Calu3 (cell line): ENCODE measurements at places on chromosomes 3 and 15. TPM values are rescaled to one million over a fixed set of nuclear protein-coding genes. Genes with fewer than 3 reads are reported as not detected.

The COX5A gene
- total RNA-seq, result 272 and 280 TPM in 2 replicates

DNA sequence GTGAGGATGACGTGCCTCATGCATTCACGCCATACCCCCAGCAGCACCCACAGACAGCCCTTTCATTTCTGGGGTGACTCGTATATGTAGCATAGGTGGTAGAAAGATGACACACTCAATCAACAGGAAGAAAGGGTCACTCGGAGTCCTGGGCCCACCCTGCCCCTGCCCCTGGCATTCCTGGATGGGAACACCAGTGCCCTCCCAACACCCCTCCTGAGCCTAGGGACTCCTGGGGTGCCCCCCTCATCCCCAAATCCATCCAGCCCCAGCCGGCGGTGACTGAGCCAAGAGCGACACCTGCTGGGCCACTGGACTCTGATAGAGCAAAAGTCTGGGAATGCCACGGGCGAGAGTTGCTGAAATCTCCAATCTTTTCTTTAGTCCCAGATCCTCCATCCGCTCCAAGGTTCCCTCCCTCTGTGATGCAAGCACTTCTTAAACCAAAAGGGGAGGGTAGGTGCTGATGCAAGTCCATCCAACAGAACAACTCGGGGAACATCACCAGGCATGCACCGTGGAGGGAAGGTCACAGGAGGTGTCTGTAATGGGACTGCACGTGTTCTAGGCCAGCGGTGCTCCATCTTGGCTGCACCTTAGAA, 31.1 kb downstream of the ACAN start:
- peaks cover 51% of the 10 kb centered on the region for H3K27me3 ChIP-seq
- H3K4me1 ChIP-seq, result no peaks in the 10 kb centered on the region
- H3K4me3 ChIP-seq, result no peak overlapping the region
- no peaks in the 10 kb centered on the region for H3K36me3 ChIP-seq
- peak; percentile 55 for DNase-seq

The LRTM1 gene
- not detected in 2 replicates for total RNA-seq

DNA sequence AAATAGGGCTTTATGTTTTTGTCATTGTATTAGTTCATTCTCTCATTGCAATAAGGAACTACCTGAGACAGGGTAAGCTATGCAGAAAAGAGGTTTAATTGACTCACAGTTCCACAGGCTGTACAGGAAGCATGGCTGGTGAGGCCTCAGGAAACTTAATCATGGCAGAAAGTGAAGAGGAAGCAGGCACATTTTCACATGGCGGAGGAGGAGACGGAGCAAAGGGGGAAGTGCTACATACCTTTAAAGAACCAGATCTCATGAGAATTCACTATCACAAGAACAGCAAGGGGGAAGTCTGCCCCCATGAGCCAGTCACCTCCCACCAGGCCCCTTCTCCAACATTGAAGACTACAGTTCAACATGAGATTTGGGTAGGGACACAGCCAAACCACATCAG, 25.6 kb downstream of the CEP63 start:
- no peak for DNase-seq
- no peak overlapping the region for H3K27ac ChIP-seq
- H3K4me3 ChIP-seq, result no peak overlapping the region
- no peaks in the 10 kb centered on the region for H3K36me3 ChIP-seq

The OXNAD1 gene
- total RNA-seq, result 16.3 and 16.8 TPM in 2 replicates

DNA sequence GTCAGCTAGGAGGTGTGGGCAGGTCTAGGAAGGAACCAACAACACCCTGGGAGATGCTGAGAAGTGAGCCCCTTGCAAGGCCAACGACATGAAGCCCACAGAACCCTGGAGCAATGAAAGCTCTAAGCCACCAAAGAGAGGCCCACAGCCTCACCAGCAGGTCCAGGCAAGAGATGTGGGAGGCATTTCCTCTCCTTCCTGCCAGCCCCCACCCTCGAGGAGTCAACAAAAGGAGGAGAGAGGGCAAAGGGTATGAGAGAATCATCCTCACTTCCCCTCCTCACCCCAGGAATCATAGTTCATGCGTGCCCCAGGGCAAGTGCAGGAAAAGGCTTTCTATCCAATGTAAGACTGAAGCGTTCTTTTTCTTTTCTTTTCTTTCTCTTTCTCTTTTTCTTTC, 195.8 kb downstream of the SHQ1 start:
- no peaks in the 10 kb centered on the region for H3K36me3 ChIP-seq
- H3K4me3 ChIP-seq, result no peak overlapping the region
- H3K27ac ChIP-seq, result no peak overlapping the region
- H3K4me1 ChIP-seq, result no peaks in the 10 kb centered on the region

The NEIL1 gene
- total RNA-seq, result 11.8 and 13.2 TPM in 2 replicates

GRCh38 chr15:44596511-44597010, 59.6 kb downstream of the EIF3J start:
- no peak overlapping the region for H3K4me3 ChIP-seq
- no peaks in the 10 kb centered on the region for H3K27me3 ChIP-seq
- H3K36me3 ChIP-seq, result peaks cover 5% of the 10 kb centered on the region
- no peak overlapping the region for H3K27ac ChIP-seq
- DNase-seq, result no peak

The TMEM45A gene
- total RNA-seq, result 0.73 and 0.95 TPM in 2 replicates

- no peak for DNase-seq
- no peaks in the 10 kb centered on the region for H3K36me3 ChIP-seq
- no peak overlapping the region for H3K27ac ChIP-seq
- H3K27me3 ChIP-seq, result no peaks in the 10 kb centered on the region
- H3K4me1 ChIP-seq, result peaks cover 27% of the 10 kb centered on the region
These were observed 24.7 kb downstream of the MAGI1 start for GRCh38 chr3:66014056-66014455.

DNA sequence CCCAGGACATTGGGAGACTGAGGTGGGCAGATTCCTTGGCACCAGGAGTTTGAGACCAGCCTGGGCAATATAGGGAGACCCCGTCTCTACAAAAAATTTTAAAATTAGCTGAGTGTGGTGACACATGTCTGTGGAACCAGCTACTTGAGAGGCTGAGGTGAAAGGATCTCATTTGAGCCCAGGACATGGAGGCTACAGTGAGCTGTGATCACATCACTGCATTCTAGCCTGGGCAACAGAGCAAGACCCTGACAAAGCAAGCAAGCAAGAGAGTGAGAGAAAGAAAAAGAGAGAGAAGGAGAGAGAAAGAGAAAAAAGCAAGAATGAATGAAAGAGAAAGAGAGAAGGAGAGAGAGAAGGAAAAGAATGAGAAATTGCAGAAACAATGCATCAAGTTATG, 52.1 kb upstream of the CSPG5 start:
- H3K27ac ChIP-seq, result no peak overlapping the region
- no peak overlapping the region for H3K4me3 ChIP-seq
- peaks cover 50% of the 10 kb centered on the region for H3K36me3 ChIP-seq
- no peak for DNase-seq
- no peaks in the 10 kb centered on the region for H3K4me1 ChIP-seq

The CFAP91 gene
- total RNA-seq, result 1.5 and 2.2 TPM in 2 replicates

The TYRO3 gene
- total RNA-seq, result 5.5 and 8.1 TPM in 2 replicates

The CHCHD6 gene
- 38.9 and 45.9 TPM in 2 replicates for total RNA-seq

DNA sequence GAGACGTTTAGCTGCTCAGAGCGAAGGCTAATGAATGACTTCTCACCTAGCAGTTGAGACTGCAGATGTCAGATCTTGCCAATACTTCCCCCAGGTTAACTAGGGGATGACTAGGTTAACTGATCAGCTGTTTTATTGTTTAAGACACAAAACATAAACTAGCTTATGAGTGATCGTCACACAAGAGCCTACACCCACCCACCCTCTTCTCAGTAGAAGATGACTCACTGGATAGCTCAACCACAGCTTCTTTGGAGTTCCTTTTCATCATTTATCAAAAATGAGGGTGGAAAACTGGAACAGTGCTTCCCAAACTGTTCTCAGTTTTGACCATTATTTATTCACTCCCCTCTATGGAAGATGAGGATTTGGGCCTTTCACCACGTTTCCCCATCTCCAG, 25.2 kb downstream of the GASK1A start:
- H3K36me3 ChIP-seq, result no peaks in the 10 kb centered on the region
- H3K4me1 ChIP-seq, result no peaks in the 10 kb centered on the region
- no peak overlapping the region for H3K27ac ChIP-seq
- peaks cover 43% of the 10 kb centered on the region for H3K27me3 ChIP-seq
- DNase-seq, result no peak
- no peak overlapping the region for H3K4me3 ChIP-seq

The SI gene
- total RNA-seq, result not detected in 2 replicates

GRCh38 chr3:124372775-124373174, 357.5 kb upstream of the UMPS start:
- no peak for DNase-seq
- H3K36me3 ChIP-seq, result no peaks in the 10 kb centered on the region
- no peak overlapping the region for H3K4me3 ChIP-seq
- peaks cover 78% of the 10 kb centered on the region for H3K27me3 ChIP-seq
- H3K27ac ChIP-seq, result no peak overlapping the region

The TTLL13 gene
- total RNA-seq, result 0.29 and 0.71 TPM in 2 replicates

The GALNT15 gene
- not detected in 2 replicates for total RNA-seq

DNA sequence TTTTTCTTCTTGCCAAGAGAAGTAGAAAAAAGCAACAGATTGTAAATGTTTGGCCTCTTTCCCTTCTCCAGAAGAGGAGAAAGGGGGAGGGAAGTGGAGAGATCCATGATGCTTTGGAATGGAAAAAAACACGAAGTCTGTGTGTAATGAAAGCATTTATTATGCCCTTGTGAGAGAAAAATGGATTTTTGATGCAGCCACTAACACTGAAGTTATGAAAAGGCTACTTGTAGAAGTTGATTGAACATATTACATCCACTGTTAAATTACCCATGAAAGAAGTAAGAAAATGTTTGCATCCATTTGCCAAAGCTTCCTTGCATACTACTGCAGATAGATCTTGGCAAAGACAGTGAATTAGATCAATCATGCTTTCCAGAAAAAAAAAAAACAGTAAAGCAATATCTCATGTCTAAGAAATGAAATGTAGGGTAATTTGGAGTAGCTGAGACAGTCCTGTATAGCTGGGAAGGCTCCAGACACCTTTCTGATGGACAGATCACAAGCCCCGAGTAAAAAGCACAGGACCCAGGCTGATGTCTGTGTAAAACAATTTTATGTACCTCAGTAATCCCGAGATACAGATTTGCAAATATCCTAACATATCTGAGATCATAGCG, 295.5 kb downstream of the PLOD2 start:
- H3K27me3 ChIP-seq, result no peaks in the 10 kb centered on the region
- H3K36me3 ChIP-seq, result no peaks in the 10 kb centered on the region
- no peak for DNase-seq
- H3K27ac ChIP-seq, result no peak overlapping the region
- H3K4me3 ChIP-seq, result no peak overlapping the region
- H3K4me1 ChIP-seq, result no peaks in the 10 kb centered on the region

- H3K4me1 ChIP-seq, result no peaks in the 10 kb centered on the region
- no peak overlapping the region for H3K27ac ChIP-seq
- DNase-seq, result no peak
- no peaks in the 10 kb centered on the region for H3K36me3 ChIP-seq
- H3K4me3 ChIP-seq, result no peak overlapping the region
These were observed 316.0 kb downstream of the CLSTN2 start for GRCh38 chr3:140250945-140251344.

- no peaks in the 10 kb centered on the region for H3K27me3 ChIP-seq
- peak; percentile 72 for DNase-seq
- H3K4me3 ChIP-seq, result no peak overlapping the region
- no peak overlapping the region for H3K27ac ChIP-seq
- peaks cover 57% of the 10 kb centered on the region for H3K36me3 ChIP-seq
These were observed 5.5 kb upstream of the GP5 start for GRCh38 chr3:194404365-194405140.

GRCh38 chr3:53044371-53044710, 1.5 kb downstream of the SFMBT1 start:
- H3K27ac ChIP-seq, result no peak overlapping the region
- H3K4me3 ChIP-seq, result peak overlapping the region; percentile 88
- H3K27me3 ChIP-seq, result no peaks in the 10 kb centered on the region
- no peak for DNase-seq

The SLC9C1 gene
- total RNA-seq, result not detected in 2 replicates

DNA sequence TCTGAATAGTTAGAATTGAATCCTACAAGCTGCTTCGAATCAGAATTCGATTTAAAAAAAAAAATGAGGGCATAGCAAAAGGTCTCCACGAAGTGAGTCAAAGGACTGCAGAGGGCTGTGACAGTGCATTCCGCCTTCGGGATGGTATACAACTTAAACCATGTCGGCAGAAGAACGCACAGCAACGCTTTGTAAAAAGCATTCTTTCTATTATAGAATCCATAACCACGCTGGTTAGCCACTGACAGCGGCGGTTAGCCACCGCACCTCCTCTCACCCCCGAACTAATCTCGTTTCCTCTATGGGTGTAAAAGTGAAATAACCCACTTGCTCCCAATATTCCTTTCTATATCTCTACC, 664 bp upstream of the PIK3CA start:
- DNase-seq, result peak; percentile 34
- H3K4me3 ChIP-seq, result no peak overlapping the region
- H3K27ac ChIP-seq, result no peak overlapping the region
- H3K36me3 ChIP-seq, result no peaks in the 10 kb centered on the region
- H3K27me3 ChIP-seq, result no peaks in the 10 kb centered on the region
- H3K4me1 ChIP-seq, result peaks cover 27% of the 10 kb centered on the region

DNA sequence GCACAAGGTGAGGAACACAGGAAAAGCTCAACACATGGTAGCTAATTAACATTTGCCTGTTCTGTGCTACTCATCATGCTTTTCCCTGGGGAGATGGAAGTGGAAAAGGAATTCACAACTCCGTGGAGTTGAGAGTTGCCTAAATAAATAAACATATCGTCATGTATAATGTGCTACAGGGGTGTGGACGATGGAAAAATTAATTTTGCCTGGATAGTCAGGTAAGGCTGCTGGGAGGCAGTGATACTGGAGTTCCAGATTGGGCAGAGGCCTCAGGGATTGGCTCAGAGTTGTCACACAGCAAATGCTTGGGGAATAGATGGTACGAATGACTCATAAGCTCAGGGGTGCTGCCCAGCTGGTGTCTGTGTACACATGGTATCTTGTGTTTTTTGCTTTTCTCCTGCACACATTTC, 3.1 kb upstream of the ABHD6 start:
- H3K27me3 ChIP-seq, result peaks cover 22% of the 10 kb centered on the region
- H3K4me1 ChIP-seq, result peaks cover 8% of the 10 kb centered on the region
- peaks cover 24% of the 10 kb centered on the region for H3K36me3 ChIP-seq
- H3K27ac ChIP-seq, result no peak overlapping the region

- H3K27ac ChIP-seq, result no peak overlapping the region
- no peak for DNase-seq
- H3K4me1 ChIP-seq, result no peaks in the 10 kb centered on the region
- no peaks in the 10 kb centered on the region for H3K36me3 ChIP-seq
- no peaks in the 10 kb centered on the region for H3K27me3 ChIP-seq
- H3K4me3 ChIP-seq, result no peak overlapping the region
These were observed 49.5 kb downstream of the SLC25A26 start for GRCh38 chr3:66270288-66270687.

The SLC15A2 gene
- 4.6 and 10.7 TPM in 2 replicates for total RNA-seq

GRCh38 chr3:149599236-149599635, 58.6 kb downstream of the WWTR1 start:
- H3K4me3 ChIP-seq, result no peak overlapping the region
- H3K27ac ChIP-seq, result peak overlapping the region; percentile 37
- H3K27me3 ChIP-seq, result no peaks in the 10 kb centered on the region
- no peak for DNase-seq
- H3K36me3 ChIP-seq, result peaks cover 70% of the 10 kb centered on the region
- H3K4me1 ChIP-seq, result peaks cover 71% of the 10 kb centered on the region
